ENCODE measurements at places on chromosomes 6 and 20.

GRCh38 chr20:16580147-16580546 lies 6.9 kb upstream of the KIF16B start:
- peak; percentile 74 for DNase-seq

DNA sequence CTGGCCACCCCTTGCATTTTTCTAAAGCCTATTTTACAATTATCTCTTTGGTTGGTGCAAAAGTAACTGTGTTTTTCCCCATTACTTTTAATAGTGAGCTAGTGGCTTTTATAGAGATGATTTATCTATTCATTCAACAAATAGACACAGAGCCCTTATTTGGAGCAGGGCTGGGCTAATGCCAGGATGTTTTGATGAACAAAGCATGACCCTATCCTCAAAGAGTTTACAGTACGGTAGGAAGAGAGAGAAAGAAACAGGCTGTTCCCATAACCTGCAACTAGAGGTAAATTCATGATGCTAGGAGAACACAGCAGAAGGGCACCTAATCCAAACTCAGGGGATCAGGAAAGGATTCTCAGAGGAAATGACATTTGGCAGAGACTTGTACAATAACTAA lies 37.3 kb upstream of the UST start:
- peak; percentile 28 for DNase-seq

- DNase-seq, result no peak
Measured at GRCh38 chr6:132494954-132495353, 18.0 kb downstream of the STX7 start.

DNA sequence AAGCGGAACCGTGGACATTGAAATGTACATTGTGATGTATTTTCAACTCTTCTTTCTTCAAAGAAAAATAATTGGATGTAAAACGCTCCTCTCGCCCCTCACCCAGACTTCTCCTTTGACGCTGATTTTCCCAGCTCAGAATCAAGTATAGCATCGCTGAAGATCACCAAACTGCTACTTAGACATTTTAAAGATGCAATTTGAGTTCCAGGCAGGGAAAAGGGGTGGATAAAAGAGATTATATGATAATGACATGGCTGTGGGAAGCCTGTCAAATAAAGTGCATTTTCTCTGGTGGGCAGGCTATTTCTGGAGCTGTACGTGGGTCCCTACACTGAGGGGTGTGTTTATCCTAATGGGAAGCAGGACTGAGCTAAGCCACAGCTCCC lies 240.4 kb downstream of the CDC5L start:
- no peak for DNase-seq

DNA sequence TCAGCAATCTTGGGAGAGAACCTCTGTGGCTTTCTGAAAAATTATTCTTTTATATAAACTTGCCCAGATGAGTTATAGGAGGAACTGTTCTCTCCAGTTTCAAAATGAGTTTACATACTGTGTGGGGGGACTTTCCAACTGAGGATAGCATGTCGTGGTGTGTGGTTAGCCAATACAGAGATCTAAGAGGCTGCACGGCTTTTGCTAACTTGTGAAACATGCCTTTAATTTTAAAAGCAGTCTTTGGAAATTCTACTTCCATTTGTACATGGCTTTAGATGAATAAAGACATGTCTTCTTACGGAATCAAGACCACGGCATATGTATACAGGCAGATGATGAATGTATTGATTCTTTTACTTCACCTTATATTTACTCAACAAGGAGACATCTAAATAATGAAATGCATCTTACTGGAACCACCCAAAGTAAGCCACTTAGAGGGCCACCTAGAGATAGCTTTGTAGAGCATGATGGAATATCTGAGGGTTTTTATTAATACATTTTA lies 39.8 kb downstream of the HIVEP1 start:
- peak; percentile 51 for DNase-seq

DNA sequence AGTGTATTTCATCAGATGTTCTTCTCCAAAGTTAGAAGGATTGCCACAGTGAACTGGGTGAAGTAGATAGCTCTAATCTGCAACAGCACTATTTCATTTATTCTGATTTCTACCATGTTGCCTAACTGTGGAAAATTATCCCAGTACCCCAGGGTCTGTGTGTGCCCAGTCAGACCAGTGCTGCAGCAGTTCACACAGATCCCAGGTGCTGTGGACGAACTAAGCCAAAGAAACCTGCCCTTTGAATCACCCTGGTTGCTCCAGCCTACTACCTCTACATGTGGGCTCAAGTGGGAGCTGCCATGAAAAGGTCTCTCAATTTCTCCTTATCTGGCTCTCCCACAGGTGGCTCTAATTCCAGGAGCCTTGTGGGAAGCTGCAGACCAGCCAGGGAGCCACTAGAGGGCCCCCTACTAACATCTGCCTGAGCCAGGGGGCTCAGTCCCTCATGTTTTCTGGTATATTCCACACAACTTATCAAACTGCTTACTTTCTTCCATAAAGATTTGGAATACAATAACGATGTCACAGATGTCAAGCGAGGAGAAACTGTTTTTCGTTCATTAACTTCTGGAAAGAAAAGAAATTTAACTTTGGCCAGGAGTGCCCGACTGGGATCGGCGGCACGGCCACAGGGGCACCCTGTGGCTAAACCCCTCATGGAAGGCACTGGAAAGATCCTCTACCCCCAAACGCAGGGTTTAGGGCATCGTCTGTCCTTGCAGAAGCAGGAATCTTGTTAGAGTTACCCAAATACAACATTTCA lies 31.6 kb upstream of the LY86 start:
- peak; percentile 38 for DNase-seq

DNA sequence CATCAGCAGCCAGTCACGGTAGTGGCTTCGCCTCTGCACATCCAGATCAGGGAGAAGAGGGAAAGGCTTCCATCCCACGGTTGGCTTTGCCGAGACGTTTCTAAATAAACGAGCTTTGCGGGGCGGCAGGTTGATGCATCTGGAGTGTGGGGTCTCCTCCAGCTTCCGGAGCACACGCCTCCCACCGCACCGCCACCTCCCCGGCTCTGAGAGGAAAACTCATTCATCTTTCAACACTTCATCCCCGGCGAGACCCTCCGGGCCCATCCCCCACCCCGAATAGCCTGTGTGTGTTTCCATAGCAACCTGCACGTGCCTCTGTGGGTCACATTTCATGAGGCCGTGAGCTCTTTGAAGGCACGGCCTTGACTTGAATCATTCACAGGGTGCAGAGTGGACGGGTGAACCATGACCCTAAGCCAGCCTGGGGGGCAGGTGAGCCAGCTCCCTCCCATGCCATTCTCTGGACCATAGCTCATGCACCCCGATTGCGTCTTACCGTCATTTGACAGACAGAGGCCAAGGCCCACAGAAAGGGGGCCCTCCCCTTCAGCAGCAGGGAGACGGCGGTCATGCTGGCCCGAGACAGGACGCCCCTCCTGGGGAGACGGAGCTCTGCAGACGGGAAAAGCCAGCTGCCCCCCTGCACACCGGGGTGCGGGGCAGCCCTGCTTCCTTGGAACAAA lies 16.2 kb upstream of the CHRNA4 start:
- no peak for DNase-seq

DNA sequence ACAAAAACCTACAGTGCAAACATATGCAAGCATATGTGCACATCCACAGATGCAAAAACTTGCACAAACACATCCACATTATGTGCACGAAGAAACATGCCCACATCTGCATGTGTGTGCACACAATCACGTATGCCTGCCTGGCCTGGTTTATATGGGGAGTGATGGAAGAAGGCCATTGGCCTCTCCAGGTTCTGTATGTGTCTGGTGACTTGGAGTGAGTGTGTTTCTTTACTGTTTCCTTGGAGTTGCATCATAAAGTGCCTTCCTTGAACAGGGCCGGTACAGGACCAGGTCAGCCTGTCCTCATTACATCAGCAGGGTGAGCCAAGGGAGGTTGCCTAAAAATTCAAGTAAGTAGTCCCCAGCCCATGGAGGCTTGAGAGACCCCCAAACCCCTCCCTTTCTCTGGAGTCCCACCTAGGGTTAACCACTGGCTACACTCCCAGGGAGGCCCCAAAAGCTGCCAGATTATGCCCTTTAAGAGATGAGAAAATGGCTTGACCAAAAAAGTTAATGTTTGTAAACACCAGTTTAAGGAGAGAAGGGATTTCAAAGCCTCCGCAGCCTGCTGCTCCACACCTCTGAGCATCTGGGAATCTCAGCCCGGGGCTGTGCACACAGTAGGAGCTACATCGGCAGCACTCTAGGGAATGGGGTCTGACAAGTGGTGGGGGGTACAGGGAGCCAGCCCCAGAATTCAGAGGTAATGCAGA lies 140.8 kb downstream of the VEGFA start:
- peak; percentile 95 for DNase-seq

GRCh38 chr6:26105842-26106241 lies 18.6 kb downstream of the HFE start:
- peak; percentile 49 for DNase-seq

GRCh38 chr20:48096212-48096875 lies 311.1 kb upstream of the SULF2 start:
- no peak for DNase-seq

GRCh38 chr20:41121399-41121798 lies 15.9 kb upstream of the PLCG1 start:
- no peak for DNase-seq

DNA sequence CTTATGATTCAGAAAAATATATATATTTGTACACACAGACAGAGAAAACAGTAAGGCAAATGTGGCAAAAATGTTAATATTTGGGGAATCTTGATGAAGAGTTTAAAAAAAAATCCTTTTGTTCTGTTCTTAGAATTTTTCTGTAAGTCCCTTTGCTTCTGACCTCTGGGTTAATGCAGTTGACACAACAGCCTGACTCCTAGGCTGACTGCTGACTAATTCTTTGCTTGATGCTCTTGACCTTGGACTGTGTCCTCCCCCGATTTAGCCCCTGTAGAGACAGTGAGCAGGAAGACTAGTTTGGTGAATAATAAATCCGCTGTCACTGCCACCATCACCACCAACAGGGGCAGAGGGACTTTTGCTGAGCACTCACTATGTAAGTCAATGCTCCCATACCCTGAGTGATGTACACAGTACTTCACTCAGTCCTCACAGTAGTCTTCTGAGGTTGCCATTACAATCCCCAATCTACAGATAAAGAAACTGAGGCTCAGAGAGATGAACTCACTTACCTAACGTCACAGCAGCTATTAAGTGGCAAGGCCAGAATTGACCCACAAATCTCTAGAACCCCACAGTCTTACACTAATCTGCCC lies 71.7 kb downstream of the SNX5 start:
- no peak for DNase-seq

DNA sequence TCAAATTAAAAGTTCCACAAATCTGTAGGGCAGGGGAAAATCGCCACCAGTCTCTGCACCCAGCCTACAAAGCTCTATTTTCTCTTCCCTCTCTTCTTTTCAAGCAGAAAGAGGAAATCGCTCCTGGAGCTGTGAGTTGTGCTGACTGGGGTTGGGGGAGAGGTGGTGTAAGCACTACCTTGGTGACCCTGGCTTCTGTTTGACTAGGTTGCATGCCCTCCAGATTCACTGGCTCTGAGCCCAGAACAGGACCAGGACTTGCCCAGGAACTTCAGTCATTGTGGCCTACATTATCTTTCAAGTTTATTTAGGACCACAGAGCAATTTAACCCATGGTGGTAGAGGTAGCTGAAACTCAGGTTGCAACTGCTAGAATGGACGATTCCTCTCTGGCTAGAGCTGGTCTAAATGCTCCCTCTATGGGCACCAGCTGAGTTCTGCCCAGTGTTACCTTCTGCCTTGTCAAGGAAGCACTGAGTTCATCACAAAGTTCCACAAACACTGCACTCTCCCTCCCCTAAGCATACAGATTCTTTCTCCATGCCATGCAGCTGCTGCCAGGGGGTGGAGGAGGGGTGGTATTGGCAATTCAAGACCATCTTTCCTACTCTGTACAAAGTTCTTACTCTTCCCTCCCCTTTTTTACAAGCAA lies 122.0 kb upstream of the BMP5 start:
- DNase-seq, result no peak

DNA sequence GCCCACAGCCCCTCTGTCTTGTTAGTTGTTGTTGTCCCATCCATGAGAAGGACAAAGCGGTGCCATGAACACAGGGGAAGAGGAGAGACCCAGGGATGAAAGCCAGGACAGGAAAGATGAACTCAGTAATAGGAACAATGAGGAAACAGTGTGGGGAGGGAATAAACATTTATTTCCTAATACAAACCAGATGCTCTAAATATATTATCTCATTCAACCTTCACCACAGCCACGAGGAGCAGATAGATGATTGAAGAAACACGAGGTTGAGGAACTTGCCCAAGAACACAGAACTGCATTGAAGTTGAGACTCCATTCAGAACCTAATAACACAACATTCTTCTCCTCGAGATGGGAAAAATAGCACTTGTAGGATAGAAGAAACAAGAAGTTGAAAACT lies 53.0 kb upstream of the AIG1 start:
- no peak for DNase-seq

DNA sequence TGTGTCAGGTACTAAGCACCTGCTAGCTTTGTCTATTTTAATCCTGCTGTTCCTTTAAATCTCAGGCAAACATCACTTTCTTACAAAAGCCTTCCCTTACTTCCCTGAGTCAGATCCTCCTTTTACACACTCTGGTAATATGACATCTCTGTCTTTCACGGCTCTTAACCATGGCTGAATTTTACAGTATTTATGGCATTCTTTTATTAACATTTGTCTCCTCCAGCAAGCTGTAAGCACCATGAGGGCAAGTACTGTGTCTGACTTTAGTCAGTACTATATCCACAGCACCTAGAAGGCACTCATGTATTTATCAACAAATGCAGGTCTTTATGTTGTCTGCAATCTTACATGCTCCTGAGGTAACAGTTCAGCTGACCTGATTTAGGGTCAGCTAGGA lies 33.7 kb upstream of the HBS1L start:
- no peak for DNase-seq

Data from fibroblast of skin of scalp (primary cell).